Glutamatergic neuron (in vitro differentiated cells): ENCODE measurements at places on chromosomes 4 and X.
A peak's percentile ranks its signal among the peaks of the same experiment; 100 is the strongest.

- DNase-seq: no peak
Measured at GRCh38 chrX:103441878-103442535, 65.7 kb downstream of the BEX3 start.

DNA sequence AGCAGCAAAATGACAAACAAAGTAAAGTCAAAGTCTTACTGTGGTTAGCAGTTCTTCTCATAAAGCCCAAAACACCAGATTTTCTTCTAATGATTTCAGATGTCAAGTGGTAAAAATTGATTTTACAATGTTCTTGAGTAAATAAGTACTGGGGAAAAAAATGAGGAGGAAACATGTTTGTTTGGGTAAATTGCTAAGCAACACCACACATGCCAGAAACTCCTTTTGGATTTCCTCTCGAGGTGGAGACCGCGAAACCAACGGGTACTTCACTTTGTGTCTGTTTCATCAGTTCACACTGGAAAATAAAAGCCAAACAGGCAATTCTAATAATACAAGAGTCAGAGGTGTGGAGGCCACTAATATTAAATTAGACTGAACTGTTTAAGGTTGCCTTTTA is 4.6 kb upstream of the PKD2 start:
- DNase-seq: no peak

DNA sequence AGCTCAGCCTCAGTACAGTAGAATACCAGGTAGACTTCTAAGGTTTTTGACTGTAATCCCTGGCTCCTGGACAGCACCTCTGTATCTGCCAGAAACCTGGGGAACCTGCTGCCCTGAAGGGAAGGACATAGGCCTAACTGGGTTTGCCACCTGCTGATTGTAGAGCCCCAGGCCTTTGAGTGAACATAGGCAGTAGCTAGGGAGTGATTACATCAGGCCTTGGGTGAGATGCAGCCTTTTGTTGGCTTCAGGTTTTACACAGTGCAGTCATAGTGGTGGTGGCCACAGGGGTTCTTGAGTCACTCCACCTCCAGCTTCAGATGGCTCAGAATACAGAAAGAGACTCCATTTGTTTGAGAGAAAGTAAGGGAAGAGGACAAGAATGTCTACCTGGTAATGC is 19.3 kb downstream of the IQCM start:
- DNase-seq: no peak

DNA sequence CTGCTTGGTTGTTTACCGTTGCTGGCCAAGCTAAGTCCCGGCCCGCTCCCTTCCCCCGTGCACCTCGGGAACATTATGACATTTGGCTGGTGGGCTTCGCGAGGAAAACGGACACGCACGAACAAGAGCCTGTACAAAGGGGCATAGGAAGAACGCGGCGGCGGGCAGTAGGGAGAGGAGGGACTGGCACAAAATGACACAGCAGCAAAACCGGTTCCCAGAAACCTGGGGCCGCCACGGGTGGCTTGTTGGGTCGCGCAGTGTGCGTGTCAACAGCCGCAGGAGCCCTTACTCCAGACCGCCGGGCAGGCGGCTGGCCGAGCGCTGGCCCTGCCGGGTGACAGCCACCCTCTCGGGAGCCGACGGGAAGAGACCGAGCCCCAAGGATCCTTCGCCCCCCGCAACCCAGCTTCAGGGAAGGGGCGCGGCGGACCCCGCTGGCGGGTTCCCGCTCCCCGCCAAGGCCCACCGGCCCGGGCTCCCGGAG is 1.6 kb upstream of the LIN54 start:
- peak; percentile 49 for DNase-seq

- DNase-seq: no peak
Measured at GRCh38 chr4:19659101-19659500, 592.6 kb upstream of the SLIT2 start.

- no peak for DNase-seq
Measured at GRCh38 chr4:99624141-99624719, 33.4 kb downstream of the C4orf54 start.

DNA sequence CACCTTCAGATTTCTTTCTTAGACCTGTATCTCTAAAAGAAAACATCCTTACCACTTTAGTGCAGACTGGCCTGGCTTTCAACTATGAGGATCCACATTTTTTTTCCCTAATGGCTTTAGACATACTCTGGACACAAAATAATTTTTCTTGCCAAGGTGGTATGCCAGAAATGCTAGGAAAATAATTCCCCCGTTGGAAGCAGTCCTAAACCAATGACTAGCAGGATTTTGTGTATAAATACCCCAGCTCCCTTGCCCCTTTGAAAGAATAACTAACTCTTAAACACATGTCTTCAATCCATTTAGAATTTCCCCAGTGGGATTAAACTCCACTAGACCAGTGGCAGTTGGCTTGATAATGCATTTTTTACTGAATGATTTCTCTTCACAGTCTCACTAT is 500.5 kb upstream of the FTHL17 start:
- DNase-seq: no peak

DNA sequence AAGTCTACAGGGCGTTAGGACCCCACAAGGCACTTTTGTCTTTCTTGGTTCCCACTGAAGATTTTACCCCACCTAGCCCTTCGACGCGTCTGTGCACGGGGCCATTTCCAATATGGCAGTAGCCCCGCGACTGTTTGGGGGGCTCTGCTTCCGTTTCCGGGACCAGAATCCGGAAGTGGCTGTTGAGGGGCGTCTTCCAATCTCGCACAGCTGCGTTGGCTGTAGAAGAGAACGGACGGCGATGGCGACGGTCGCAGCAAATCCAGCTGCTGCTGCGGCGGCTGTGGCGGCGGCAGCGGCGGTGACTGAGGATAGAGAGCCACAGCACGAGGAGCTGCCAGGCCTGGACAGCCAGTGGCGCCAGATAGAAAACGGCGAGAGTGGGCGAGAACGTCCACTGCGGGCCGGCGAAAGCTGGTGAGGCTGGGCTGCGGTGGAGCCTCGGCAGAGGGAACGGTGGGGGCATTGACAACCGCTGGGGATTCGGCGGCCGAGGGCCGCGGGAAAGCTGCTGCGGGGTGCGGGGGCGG is at the start of gene USP11:
USP11 (plus strand) TSS at position 207 of the 530 bp plus-strand sequence; CDS start at position 242, 35 bp downstream.
- DNase-seq: peak; percentile 64

GRCh38 chr4:109699553-109700225 is 3.6 kb downstream of the CASP6 start:
- no peak for DNase-seq

DNA sequence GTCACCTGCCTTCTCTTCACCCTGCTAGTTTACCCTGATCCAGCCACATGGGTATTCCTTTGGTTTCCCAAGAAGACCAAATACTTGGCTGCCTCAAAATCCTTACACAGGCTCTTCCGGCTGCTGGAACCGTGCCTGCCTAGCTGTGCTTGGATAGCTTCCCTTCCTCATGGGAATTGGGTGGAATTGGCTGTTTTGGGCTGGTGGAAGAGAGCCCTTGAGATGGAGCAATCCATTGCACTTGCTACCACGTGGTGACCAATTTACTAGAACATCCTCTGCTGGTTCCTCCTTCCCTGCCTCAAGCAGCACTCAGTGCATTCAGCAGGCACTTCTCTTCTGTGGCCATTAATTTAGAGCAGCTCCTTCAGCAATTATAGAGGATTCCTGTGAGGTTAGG is 119.3 kb upstream of the AP1S2 start:
- DNase-seq: no peak

DNA sequence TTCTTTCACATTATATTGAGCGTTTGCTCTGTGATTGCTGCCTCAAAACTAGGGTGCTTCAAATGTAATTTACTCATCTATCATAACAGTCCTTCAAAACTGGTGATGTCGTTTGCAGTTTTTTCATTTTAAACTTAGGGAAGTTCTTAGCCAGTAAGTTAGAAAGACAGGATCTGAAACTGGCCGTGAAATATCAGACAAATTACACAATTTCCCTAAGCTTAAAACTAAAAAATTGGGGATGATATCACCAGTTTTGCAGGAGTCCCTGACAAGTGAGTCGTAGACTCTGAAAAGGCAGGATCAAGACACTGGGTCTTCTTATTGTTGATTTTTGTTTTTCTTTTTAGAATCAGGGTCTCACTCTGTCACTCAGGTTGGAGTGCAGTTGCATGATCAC is 44.8 kb downstream of the MOB1B start:
- DNase-seq: no peak

DNA sequence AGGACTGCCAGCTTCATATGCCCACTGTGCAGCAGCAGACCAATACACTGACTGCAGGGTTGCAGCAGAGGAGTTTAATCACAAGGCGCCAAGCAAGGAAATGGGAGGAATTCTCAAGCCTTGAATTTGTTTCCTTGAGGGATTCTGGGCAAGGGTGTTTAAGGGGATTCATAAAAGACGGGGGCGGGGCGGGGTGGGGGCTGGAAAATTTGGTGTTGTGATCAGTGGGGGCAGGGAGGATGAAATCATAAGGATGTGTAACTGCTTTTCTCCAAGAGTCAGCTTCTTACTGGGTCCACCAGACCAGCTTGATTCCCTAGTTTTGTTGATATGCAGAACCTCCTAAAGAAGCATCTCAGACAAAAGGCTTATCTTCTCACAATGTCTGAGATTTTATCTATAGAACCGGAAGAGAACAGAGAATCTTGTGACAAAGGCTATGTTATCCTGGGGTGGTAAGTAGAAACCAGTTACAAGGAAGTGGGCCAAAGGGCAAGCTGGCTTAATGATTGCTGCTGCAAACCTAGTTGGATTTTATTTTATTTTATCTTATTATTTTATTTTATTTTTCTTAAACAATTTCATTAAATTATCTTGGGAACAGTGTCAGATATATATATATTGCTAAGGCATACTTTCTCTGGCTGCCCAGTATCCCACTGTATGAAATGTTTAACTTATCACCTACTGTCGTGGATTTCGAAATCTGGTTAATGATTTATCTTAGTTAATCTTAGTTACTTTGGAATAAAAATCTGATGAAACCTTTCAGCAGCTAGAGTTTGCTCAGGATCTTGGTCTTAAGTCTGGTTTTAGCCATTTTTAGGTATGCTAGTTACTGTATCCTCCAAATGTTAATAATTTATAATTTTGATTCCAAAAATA is 276.4 kb downstream of the RPA4 start:
- no peak for DNase-seq

DNA sequence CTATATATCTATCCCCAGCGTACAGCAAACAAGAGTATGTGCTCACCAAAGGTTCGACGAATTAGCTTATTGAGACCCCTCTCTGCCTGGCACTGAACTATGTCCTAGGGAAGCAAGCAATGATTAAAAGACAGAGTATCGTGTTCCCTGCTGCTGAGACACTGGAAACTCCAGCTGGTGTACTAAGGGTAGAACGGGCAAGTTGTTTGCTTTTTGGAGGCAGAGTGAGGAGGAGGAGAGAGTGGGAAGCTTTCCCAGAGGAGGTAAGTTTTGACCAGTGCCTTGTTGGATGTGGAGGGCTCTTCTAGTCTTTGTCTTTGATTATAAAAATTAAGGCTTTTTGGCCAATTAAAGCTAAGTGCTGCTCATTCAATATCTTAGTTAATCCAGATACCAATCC is 61.7 kb downstream of the PJA1 start:
- DNase-seq: no peak

- DNase-seq: no peak
Measured at GRCh38 chrX:51608766-51609165, 9.9 kb downstream of the CENPVL3 start.

DNA sequence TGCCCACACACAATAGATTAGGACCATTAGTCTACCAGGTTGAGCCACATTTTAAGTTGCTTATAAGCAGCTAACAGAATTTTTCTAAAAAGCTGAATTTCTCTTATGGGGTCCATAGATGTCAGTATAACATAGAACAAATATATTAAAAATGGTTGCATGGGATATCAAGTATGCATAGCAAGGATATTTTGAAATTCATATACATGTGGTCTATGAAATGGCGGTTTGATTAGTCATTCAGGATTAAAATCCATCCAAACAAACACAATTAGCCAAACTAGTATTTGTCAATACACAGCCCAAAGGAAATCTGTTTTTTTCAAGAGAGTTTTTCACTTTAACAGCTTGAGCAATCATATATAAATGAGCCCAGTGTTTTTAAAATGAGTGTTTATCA is 33.5 kb upstream of the AMOT start:
- no peak for DNase-seq

- DNase-seq: no peak
Measured at GRCh38 chr4:99506781-99507180, 4.0 kb upstream of the C4orf17 start.

GRCh38 chrX:24748196-24748595 is 54.5 kb downstream of the POLA1 start:
- DNase-seq: no peak

GRCh38 chrX:103437147-103437873 is 61.0 kb downstream of the BEX3 start:
- DNase-seq: no peak

DNA sequence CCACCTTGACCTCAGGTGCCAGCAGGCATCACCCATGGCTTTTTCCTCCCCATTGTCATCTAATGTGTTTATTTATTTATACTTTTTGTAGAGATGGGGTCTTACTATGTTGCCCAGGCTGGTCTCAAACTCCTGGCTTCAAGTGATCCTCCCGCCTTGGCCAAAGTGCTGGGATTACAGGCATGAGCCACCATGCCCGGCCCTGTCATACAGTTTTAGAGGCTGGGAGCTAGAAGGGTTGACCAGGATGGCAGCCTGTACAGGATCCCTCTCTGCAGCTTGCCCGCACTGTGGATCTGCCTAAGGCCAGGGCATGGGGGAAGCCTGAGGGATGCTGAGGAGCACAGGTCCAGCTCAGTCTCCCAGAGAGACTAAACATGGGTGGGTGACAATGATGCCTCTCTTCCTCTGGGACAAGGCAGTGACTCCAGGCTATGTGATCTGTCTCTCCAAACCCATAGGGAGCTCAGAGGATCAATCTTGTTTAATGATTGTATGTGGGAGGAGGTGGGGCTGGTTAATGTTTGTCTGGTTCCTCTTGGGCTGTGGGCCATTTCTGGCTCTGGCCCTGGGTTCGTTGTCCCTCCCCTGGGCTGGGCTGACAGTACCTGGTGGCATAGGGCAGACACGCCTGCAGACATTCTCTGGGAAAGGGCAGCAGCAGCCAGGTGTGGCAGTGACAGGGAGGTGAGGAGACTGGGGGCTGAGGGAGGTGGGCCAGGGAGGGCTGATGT is 8.3 kb upstream of the GJB1 start:
- no peak for DNase-seq

DNA sequence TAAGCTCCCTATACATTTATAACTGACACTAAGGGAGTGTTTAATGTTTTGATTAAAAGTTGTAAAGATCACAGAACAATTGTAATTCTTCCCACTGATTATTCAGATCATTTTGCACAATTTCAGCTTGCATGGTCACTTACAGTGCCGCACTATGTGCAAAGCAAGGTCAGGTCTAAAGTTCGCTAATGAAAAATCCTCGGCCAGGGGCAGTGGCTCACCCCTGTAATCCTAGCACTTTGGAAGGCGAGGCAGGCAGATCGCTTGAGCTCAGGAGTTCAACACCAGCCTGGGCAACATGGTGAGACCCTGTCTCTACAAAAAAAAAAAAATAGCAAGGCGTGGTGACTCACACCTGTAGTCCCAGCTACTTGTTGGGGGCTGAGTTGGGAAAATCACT is 57.0 kb downstream of the PKD2 start:
- DNase-seq: no peak
